ENCODE measurements at places on chromosomes 1 and 21. TPM values are rescaled to one million over a fixed set of nuclear protein-coding genes. Genes with fewer than 3 reads are reported as not detected.

The MCOLN2 gene
- total RNA-seq: 41.9 TPM

GRCh38 chr1:59393211-59394180 is 96.6 kb downstream of the FGGY start:
- peak; percentile 57 for DNase-seq

GRCh38 chr1:161816201-161816600 is 50.1 kb downstream of the ATF6 start:
- no peak for DNase-seq

- DNase-seq: no peak
Measured at GRCh38 chr1:96411006-96411405, 310.6 kb upstream of the PTBP2 start.

DNA sequence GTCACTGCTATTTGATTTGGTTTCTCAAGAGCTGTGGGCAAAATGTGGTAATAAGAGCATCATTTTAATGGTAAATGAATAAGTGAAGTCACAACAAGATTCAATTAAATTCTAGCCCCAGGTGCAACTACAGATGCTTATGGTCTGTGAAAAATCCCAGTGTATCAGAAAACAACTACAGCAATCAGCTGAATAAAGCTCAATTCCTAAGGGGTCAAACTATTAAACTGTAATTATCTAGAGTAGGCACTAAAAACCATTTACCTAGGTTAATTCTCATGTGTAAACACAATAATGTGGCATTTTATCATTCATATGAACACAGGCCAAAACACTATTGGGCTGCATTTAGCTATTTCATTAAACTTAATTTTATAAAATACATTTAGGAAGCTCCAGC is 9.6 kb downstream of the TARBP1 start:
- no peak for DNase-seq

GRCh38 chr21:44456214-44456914 is 1.1 kb downstream of the LRRC3 start:
- no peak for DNase-seq

DNA sequence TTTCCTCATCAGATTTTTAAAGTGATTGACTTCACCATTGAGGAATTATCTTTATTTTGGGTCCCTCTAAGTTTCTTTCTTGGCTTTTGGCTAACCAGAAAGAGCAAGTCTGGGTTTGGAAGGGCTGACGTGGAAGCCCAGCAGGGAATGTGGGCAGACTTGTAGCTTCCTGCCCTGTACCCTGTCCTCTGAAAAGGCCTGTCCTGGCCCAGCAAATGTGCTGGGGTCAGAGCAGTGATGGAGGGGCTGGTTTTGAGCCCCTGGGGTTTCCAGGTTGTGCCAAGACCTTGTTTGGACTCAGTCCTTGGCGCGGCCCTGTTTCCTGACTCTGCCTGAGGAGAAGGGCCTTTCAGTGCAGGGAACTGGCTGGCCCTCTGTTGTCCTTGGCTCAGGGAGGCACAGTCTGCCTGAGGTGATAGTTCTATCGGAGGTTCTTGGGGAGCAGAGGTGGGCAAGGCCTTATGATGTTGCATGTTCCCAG is 72.1 kb downstream of the UCK2 start:
- DNase-seq: no peak

All from upper lobe of left lung (tissue), 6 donors.